ENCODE measurements at places on chromosomes 6 and 20.

- no peak for DNase-seq
Measured at GRCh38 chr20:34985461-34986310, 30.0 kb downstream of the MYH7B start.

- DNase-seq, result no peak
Measured at GRCh38 chr6:71127374-71127773, 161.2 kb upstream of the OGFRL1 start.

DNA sequence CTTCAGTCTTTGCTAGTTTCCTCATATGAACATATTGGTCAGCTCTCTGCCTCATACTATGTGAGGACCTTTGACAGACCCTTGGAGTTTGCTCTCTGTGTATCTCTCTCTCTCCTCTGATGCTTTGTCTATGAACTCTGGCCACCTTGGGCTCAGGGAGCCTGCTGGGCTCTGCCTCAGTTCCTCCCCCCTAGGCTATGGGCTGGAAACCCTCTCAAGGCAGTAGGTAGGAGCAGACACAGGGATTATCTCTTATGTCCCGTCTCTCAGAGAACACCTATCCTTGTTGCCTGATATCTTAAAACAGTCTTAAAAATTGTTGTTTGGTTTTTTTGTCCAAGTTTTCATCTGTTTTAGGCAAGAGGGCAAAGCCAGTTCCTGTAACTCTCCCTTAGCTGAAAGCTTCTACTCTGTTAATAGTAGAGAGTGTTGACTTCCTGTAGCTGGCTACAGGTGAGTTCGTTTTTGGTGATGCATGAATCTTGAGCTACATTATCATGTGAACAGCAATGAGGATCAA is 68.3 kb downstream of the BCAS1 start:
- DNase-seq, result no peak

DNA sequence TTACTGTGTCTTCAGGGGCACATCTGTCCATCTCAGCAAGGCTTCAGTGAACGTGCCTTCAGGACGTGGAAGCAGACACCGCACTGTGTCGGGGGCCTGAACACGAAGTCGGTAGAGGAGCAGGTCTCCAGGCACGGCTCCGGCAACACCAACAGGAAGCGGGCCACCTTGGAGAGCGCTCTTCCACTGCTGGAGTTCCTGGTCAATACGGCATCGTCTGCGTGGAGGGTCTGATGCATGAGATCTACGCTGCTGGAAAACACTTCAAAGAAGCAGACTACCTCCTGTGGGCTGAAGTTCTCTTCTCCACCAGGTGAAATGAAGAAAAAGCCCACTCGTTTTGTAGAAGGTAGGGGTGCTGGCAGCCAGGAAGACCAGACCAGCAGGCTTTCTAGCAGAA is 69.3 kb upstream of the SLCO4A1 start:
- no peak for DNase-seq

DNA sequence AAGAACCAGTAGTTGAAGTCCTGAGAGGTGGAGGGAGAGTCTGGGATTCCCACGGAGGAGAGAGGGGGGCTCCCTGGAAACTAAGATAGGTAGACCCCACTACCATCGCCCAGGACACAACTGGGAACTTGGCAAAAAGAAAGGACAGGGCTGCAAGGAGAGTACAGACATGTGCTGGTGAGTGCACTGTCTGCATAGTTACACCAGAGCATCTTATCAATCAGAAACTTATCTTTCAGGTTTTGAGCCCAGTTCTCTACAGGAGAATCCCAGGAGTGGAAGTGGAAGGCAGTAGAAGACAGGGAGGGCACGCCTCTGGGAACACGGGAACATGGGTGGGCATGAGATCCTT is 12.2 kb downstream of the NFKBIL1 start:
- DNase-seq, result no peak

DNA sequence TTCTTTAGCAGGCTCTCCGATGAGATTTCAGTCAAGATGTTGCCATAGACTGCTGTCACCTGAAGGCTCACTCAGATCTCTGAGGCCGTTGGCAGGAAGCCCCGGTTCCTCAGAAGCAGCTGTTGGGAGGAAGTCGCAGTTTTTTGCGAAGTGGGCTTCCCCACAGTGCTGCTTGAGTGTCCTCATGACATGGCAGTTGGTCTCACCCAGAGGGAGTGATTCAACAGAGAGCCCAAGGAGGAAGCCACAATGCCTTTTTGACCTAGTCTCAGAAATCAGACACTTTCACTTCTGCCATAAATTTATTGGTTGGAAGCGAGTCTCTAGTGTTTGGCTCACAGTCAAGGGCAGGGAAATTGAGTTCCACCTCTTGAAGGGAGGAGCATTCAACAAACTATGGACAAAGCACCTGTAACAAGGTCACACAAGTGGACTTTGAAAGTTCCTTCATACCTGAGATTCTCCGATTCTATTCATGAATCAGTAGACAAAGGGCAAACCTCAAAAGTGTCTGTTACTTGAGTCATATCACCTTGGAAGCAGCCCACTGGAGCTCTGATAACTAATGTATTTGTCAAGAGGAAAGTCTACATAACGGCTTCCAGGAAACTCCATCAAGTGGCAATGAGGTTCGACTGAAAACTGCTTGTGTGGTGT is 208.3 kb downstream of the TASP1 start:
- no peak for DNase-seq

DNA sequence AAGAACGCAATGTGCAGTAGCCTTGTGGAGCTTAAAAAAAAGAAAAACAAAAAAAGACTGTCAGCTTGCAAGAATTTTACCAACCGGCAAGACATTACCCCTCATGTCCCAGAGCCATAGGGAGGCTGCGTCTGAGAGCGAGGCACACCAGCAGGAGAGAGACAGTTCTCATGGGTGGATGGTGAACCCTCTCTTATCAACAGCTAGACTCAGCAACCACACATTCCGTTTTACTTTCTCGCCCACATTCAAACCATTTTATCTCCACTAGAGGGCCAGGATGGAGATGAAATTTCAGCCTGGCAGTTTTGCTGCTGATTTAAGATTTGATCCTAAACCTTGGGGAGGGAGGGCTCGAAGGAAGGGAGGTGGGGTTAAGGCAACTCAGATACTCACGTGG is 247.0 kb downstream of the ATXN1 start:
- DNase-seq, result no peak

DNA sequence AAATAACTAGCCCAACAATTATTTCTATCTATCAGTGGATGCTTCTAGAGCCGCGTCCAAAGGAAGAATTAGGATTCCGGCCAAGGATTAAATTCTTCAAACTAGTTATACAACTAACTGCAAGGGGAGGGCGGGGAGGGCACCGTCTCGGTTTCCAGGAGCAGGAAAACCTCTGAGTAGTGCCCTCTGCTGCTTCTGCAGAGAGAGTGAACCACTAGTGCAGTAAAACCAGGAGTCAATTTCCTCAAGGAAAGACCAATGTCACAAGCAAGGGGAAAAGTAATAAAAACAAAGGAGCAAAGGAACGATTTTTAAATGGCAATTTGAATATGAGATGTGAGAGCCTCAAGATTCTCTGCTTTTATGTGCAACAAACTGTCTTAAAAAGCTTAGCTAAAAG is 16.5 kb upstream of the UBE2J1 start:
- no peak for DNase-seq

GRCh38 chr6:47034926-47035325 is 7.2 kb downstream of the ADGRF1 start:
- DNase-seq, result no peak

All from activated gamma-delta T cell treated with Interleukin-2 at 50 U/mL for 16 hours (primary cell).